SK-MEL-5 (cell line): ENCODE measurements at places on chromosomes 3 and 15. TPM values are rescaled to one million over a fixed set of nuclear protein-coding genes. Genes with fewer than 3 reads are reported as not detected.

DNAJB11 gene
- total RNA-seq = 153 and 164 TPM in 2 replicates

AMIGO3 gene
- 0.32 and 0.34 TPM in 2 replicates for total RNA-seq

PLCH1 gene
- total RNA-seq = 0.26 and 0.35 TPM in 2 replicates

LRRIQ4 gene
- total RNA-seq = not detected in 2 replicates

- no peak for DNase-seq
These were observed 37.3 kb downstream of the TM6SF1 start for GRCh38 chr15:83144771-83145170.

SLC6A20 gene
- total RNA-seq = not detected in 2 replicates

GOLGA8T gene
- total RNA-seq = not detected in 2 replicates

SH3GL3 gene
- not detected in 2 replicates for total RNA-seq

- no peak for DNase-seq
These were observed 168.8 kb downstream of the NUP210 start for GRCh38 chr3:13251166-13251903.

DNA sequence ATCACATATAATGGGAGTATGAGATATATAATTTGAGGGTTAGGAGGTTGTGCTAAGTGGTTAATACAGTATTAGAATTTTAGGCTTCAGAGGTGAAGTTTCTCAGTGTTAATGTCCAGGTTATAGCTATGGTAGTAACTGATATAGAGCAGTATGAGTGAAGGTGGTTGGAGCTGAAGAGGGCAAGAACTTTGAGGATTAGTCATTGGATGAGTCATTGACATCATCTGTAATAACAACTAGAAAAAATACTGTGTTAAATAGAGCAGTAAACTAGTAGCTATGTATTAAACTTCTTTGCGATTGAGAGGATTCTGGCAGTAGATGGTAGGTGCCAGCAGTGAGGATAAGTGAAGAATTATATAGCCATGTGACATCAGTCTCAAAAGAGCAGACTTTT lies 47.5 kb upstream of the EIF3J start:
- no peak for DNase-seq

- peak; percentile 85 for DNase-seq
These were observed 646 bp upstream of the SLC35G2 start for GRCh38 chr3:136818191-136818768.

DNA sequence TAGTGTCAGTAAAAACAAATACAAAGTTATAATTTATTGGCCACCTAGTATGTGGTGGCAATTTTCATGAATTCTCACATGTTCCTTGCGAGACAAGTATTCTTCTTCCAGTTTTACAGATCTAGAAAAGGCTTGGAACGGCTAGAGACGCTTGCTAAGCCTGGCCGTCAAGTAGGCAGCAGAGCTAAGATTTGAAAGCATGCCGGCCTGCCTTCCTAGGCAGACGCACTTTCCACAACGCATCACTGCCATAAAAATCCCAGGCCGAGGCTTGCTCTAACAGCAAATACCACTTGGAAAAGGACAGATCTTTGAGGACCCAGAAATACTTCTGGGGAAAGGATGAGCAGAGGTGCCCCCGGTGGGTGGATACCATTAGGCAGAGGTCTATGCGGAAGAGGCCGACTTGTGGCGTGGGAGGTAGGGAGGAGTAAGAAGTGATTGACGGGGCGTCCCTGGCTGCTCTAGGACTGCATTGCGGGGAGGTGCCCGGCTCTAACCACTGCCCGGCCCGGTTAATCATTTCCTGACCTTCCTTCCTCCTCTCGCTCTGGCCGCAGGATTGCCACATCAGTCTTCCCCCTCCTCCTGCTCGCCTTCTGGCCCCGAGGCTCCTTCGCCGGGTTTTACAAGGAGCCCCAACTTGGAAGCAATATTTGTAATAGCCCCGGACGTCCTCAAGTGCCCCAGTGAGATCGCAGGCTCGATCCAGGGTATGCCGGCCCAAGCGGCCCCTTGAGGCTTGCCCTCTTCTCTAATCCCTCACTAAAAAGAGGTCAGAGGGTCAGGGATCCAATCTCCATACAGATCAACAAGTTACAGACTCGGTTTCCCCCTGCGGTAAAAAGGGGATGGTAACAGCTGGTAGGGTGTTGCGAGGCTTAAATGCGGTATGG lies 1.3 kb upstream of the USP3 start:
- DNase-seq = peak; percentile 45

DNA sequence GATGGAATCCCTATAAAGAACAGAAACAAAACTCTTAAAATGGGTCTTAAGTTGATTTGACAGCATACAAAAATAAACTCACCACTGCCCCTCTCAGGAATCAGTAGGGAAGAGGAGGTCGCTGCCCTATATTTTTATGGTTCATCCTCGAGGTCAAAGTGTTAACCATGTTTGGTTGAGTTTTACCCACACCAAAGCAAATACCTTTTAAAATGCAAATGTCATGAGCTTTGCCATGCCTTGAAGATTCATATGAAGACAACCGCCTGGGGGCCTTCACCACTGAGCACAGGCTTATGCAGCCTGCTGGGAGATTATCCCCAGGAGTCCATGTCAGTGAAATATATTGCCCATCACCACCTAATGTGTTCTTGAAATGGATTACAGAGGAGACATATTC lies 66.1 kb downstream of the GLB1 start:
- DNase-seq = peak; percentile 26

GRCh38 chr3:126781889-126782491 lies 78.0 kb downstream of the CHCHD6 start:
- DNase-seq = no peak

ITIH1 gene
- total RNA-seq = not detected in 2 replicates

DNA sequence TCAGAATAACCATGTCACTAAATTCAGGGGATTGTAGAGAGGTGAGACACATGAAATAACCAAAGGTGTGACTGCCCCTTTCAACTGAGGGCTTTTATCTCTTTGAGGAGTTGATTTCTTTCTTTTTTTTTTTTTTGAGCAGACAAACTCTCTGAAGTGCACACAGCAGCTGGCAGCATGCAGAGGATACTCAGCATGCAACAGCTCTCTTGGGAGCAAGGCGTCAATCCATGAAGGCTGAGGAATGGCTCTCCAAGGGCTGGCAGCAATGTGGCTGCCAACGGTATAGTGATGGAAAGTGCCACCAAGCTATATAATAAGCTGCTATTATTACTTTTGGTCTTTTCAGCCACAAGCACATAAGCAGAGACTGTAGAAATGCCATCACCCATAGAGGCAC lies 226.7 kb upstream of the FEZF2 start:
- no peak for DNase-seq

DNA sequence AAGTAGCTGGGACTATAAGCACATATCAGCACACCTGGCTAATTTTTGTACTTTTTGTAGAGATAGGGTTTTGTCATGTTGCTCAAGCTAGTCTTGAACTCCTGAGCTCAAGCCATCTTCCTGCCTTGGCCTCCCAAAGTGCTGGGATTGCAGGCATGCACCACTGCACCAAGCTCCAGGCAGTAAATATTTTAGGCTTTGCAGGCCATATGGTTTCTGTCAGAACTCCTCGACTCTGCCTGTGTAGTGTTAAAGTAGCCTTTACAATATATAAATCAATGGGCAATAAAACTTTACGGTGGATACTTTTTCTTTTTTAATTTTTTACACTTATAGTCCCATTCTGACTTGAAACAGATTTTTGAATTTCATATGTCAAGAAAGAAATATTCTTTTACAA lies 41.6 kb downstream of the DAG1 start:
- no peak for DNase-seq

MCCC1 gene
- 28.3 and 30.7 TPM in 2 replicates for total RNA-seq

PIGZ gene
- total RNA-seq = 1.2 TPM in 2 replicates

DNA sequence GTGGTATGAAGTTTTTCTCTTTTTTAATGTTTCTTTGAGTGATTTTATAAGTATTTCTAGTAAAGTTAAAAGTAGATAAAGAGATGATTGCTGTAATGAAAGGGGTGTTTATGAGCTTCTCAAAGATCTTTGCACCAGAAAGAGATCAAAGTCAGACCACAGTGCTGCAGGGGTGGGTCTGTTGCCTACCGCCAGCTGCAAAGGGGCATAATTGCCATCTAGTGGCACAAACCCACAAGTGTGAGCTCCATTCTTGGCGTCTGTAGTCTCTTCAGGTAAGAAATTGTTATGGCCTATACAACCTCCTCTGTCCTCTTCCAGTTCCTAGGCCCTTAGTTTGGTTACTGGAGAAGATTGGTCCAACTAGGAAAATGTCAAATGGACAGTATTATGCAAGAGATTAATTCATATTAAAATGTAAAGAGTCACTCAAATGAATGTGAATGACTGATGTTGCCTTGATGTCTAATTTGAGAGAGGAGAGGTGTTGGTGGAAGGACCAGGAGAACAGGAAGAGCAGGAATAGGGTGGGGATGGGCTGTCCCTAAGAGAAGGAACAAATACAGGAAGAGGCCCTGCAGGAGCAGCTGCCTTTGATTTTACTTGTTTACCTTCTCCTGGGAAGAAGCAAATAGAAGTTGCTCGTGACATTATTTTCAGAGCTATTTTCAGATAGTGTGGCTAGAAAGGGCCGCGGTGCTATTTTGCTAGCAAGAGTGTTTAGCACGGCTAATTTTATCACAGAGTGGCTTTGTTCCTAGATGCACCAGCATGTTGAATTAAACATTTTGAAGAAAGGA lies 53.0 kb upstream of the GSK3B start:
- DNase-seq = peak; percentile 68

- no peak for DNase-seq
These were observed 130.2 kb upstream of the CFAP20DC start for GRCh38 chr3:59180006-59180405.

MOBP gene
- not detected in 2 replicates for total RNA-seq

DNA sequence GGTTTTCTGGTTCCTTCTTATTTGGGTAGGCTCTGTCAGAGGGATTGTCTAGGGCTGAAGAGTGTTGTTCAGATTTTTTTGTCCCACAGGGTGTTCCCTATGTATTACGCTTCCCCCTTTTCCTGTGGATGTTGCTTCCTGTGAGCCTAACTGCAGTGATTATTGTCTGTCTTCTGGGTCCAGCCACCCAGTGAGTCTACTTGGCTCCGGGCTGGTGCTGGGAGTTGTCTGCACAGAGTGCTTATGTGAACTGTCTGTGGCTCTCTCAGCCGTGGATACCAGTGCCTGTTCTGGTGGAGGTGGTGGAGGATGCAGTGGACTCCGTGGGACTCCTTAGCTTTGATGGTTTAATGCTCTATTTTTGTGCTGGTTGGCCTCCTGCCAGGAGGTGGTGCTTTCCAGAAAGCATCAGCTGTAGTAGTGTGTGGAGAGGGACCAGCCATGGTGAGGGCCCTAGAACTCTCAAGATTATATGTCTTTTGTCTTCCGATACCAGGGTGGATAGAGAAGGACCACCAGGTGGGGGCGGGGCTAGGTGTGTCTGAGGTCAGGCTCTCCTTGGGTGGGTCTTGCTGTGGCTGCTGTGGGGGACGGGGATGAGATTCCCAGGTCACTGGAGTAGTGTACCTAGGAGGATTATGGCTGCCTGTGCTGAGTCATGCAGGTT lies 53.8 kb downstream of the CCDC66 start:
- DNase-seq = no peak

- DNase-seq = peak; percentile 16
These were observed 20.1 kb downstream of the KBTBD8 start for GRCh38 chr3:67018105-67018788.

MESP2 gene
- total RNA-seq = 0.13 and 0.27 TPM in 2 replicates

GRCh38 chr3:73734211-73735089 lies 109.7 kb upstream of the PDZRN3 start:
- DNase-seq = no peak

GRCh38 chr15:91468871-91469580 lies 369.0 kb downstream of the SV2B start:
- no peak for DNase-seq
